Right lobe of liver (tissue), 6 donors: ENCODE measurements at places on chromosomes 6 and 20.

GRCh38 chr6:141552463-141552862 lies 580.3 kb upstream of the GJE1 start:
- no peaks in the 10 kb centered on the region for H3K27me3 ChIP-seq
- no peaks in the 10 kb centered on the region for H3K4me1 ChIP-seq
- peak overlapping the region; percentile 69 for H3K27ac ChIP-seq
- DNase-seq: no peak
- H3K36me3 ChIP-seq: no peaks in the 10 kb centered on the region
- no peak overlapping the region for H3K4me3 ChIP-seq

- DNase-seq: no peak
- no peaks in the 10 kb centered on the region for H3K27me3 ChIP-seq
- no peak overlapping the region for H3K27ac ChIP-seq
- H3K4me1 ChIP-seq: no peaks in the 10 kb centered on the region
These were observed 16.9 kb upstream of the PTCRA start for GRCh38 chr6:42898891-42899361.

GRCh38 chr6:143026696-143027449 lies 33.8 kb upstream of the AIG1 start:
- H3K4me1 ChIP-seq: no peaks in the 10 kb centered on the region
- H3K27ac ChIP-seq: no peak overlapping the region
- H3K4me3 ChIP-seq: no peak overlapping the region
- no peaks in the 10 kb centered on the region for H3K27me3 ChIP-seq
- H3K36me3 ChIP-seq: no peaks in the 10 kb centered on the region
- peak; percentile 25 for DNase-seq

GRCh38 chr6:41635365-41635764 lies 2.9 kb upstream of the MDFI start:
- no peaks in the 10 kb centered on the region for H3K36me3 ChIP-seq
- H3K4me3 ChIP-seq: no peak overlapping the region
- no peaks in the 10 kb centered on the region for H3K4me1 ChIP-seq
- H3K27me3 ChIP-seq: peaks cover 7% of the 10 kb centered on the region
- no peak overlapping the region for H3K27ac ChIP-seq
- DNase-seq: peak; percentile 19

DNA sequence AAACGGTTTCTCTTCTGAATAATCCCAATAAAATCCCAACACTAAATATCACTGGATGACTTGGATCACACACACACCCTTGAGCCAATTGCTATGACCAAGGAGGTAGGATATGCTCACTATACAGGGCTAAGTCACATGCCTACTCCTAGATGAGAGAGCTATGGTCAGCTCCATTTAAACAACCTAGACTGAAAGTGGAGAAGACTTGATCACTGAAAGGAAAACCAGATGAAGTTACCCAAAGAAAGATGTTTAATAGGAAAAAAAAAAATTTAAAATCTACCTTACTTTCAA lies 18.9 kb upstream of the COL19A1 start:
- H3K27me3 ChIP-seq: no peaks in the 10 kb centered on the region
- no peak for DNase-seq
- peak overlapping the region; percentile 39 for H3K27ac ChIP-seq
- no peaks in the 10 kb centered on the region for H3K4me1 ChIP-seq

DNA sequence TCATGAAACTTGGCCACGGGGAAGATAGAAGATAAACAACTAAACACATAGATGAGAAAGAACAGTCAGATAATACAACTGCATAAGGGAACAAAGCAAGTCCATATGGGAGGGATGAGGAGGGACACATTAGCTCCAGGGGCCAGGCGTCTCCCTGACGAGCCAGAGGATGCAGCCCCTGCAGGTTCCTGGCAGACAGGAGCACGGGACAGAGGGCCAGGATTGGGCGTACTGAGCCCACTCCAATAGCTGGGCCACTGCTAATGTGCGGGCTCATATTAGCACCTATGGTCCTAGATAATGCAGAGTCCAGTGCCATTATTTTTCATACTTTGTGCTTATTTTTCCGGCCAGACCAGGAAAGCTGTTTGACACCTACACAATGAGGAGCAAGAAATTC lies 182.9 kb downstream of the ANKRD60 start:
- H3K36me3 ChIP-seq: no peaks in the 10 kb centered on the region
- no peaks in the 10 kb centered on the region for H3K27me3 ChIP-seq
- H3K27ac ChIP-seq: no peak overlapping the region
- H3K4me1 ChIP-seq: no peaks in the 10 kb centered on the region
- no peak overlapping the region for H3K4me3 ChIP-seq
